Muscle of arm (tissue), 14 donors: ENCODE measurements at places on chromosomes 3 and 15.
A peak's percentile ranks its signal among the peaks of the same experiment; 100 is the strongest.

GRCh38 chr15:99017322-99017701, 9.7 kb upstream of the PGPEP1L start:
- DNase-seq: no peak

GRCh38 chr15:45794304-45794703, 159.5 kb downstream of the SQOR start:
- no peak for DNase-seq

DNA sequence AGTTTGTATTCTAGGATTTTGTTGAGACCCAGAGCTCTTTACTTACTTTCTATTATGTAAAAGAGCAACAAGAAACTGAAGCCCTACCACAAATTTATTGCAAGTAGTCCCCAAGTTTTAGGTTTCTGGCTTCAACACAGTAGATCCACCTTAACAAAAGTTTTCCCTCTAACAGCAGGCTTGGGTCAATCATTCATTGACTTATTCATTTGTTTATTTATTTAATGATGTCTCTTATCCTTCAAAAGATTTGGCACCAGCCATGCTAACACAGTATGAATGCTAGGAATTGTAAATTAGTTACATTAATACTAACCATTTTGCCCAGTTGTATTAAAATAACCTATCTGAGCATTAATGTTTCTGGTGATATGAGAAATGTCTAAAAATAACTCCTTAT, 88.6 kb downstream of the IQCH start:
- no peak for DNase-seq

DNA sequence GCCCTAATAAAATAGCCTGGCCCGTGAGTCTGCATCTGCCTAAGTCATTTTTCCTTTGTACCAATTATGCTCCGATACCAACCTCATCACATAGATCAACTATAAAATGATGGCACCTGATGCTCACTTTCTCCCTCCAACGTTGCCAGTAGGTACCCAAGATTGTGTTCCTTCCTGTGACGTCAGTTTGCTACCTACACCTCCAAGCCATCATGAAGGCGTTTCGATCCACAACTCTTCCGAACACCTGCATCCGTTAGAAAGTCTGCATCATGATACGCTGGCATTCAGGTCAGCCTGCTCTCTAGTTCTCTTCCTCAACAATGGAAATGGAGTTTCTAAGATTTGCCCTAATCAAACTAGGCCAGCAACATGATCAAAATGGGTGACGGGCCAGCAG, 7.7 kb downstream of the PKM start:
- no peak for DNase-seq

- DNase-seq: no peak
Measured at GRCh38 chr3:144032531-144033239, 61.1 kb downstream of the DIPK2A start.

- no peak for DNase-seq
Measured at GRCh38 chr3:74469713-74470112, 144.7 kb downstream of the CNTN3 start.

DNA sequence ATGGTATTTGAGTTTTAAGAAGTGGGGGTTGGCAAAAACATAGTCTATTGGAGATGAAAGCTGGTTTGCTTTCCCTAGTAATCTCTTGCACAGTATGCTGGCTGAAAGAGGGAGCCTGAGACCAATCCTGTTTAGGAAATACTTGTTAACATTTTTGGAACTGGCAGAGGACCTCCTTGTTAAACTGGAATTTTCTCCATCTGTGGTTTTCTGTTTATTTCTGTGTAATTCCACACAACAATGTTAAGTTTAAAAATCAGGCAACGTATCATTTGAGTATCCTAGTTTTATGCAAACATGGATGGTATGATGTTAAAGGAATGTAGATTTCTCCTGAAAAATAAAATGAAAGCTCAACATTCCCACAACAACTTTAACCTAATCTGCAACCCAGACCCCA, 536.0 kb upstream of the TBL1XR1 start:
- no peak for DNase-seq

DNA sequence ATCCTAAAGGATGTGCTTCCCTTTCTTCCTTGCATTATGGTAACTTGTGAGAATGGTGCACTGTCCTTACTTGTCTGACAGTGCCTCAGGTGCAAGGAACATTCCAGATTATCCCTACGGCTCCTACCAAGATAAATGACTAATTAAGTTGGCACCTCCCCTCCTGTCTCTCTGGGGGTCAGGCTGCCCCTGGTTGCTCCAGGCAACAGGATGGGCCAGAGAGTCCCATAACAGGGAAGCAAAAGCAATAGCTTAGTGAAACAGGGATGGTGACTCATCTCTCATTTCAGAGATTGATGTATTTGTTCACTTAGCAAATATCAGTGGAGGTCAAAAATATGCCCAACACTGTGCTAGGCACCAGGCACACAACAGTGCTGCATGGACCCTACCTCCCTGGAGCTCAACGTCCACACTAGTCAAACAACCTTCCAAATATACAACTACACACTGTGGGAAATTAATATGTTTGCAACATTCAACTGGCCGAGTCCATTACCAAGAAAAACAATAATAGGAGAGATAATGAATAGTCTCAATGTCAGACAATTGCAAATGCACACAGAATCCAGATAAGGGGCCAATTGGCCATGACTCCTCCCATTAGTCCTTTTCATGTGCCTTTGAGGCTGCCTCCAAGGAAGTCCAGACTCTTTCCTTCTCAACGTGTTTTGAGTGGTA, 249.0 kb downstream of the TLE3 start:
- DNase-seq: no peak

DNA sequence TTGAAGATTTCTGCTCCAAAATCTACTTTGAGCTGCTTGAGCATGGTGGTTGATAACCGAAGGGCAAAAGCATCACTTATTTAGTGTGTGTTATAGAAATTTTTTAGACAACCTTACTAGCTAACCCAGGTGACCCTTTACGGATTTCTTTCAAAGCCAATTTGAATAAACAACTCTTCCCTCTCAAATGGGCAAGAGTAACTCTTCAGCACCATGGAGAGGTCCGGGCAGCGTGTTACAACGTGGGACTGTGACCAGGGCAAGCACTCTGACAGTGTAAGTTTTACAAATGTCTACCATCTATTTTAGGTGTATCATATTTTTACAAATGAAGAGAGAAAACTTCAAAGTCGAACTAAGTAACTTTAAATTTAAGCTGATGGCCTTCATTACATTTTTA, 471.8 kb downstream of the MFSD1 start:
- DNase-seq: peak; percentile 47

GRCh38 chr3:12768579-12769527, 9.8 kb upstream of the TMEM40 start:
- DNase-seq: no peak

DNA sequence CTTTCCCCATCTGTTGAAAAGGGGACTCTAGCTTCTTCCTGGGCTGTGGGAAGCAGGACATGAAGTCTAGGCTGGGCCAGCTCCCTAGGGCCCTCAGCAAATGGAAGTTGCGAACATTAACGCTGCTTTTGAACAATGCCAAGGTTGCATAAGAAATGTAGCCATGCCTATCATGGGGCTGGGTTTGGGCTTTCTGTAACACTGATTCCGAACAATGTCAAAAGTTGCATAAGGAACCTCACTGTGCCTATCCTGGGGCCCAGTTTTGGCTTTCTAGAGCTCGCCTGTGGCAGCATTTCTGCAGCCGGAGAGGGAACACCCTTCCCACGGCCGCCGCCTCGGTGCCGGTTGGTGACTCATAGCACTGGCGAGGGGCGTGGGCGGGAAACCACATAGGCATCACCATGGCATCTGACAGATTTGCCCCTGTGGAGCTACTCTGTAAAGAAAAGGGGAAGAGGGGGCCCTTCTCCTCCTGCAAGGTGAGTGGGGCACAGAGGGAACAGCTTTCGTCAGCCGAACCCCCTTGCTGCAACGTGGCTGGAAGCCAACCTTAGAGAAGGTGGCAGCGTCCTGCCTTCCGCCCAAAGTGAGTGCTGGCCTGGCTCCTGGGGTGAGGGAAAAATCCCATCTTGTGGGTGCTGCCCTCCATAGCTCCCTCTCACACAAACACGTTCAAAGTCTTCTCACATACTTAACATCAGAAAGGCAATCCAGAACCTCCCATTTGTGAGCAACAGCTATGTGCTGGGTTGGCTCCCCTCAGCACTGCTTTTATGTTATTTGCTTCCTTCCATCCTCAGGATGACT, 46.6 kb upstream of the ATP2B2 start:
- DNase-seq: no peak
